Neural crest cell (in vitro differentiated cells): ENCODE measurements at places on chromosomes 16 and 17.

- DNase-seq, result no peak
Measured at GRCh38 chr17:78323826-78324390, 36.0 kb downstream of the SOCS3 start.

GRCh38 chr17:60354223-60354622 is 37.7 kb downstream of the USP32 start:
- DNase-seq, result no peak

GRCh38 chr17:17762744-17763105 is 74.1 kb downstream of the SREBF1 start:
- DNase-seq, result no peak

DNA sequence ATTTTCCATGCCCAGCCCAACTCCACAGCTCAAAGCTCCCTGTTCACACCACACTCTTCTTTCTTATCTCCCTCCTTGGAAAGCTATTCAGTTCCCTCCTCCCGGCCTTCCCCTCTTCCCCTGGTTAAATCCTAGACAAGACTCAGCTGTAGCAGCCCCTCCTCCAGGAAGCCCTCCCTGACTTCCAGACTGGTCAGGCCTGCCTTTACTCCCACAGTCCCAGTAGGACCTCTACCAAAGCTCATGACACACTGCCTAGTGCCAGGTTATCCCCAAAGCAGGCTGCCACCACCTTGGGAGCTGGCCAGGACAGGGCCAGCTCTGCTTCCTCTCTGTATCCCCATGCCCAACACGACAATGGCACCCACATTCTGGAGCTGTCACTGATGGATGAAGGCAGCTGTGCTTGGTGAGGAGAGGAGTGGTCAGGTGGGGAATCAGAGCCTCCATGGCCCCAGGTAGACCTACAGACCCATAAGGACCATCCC is 50.0 kb downstream of the BEAN1 start:
- no peak for DNase-seq

DNA sequence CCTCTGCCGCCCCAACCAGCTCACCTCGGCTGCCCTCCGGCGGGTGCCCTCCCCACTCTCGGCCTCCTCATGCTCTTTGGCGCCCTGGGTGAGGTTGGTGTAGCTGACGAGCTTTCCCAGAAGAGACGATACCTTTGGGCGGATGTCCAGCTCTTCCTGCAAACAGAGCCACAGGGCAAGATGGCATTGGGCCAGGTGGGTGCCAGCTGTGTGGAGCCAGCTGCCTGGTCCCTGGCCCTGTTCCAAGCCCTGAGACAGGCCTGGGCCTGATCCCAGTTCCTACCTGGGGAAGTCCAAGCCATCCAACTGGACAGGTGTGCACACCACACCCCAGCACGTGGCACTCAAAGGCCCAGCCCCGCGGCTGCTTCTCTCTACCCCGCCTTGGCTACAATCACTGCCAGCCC is 6.9 kb downstream of the SLC12A4 start:
- DNase-seq, result no peak

DNA sequence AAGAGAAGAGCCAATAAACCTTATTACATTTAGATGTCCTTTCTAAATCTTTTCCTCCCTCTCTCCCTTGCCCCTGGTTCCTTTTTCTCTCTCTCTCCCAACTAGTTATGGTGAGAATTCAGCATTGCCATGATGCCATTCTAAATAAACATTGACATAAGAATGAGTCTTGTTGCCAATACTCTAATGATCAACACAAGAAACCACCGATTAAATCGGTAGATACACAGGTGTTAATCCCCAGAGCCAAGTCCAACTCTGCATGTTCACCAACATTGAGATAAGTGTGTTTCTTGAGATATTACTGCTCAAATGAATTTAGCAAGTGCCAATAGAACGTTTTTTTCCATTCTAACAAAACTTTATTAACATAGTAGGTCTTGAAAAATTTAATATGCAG is 412.1 kb downstream of the KCNJ2 start:
- DNase-seq, result no peak

DNA sequence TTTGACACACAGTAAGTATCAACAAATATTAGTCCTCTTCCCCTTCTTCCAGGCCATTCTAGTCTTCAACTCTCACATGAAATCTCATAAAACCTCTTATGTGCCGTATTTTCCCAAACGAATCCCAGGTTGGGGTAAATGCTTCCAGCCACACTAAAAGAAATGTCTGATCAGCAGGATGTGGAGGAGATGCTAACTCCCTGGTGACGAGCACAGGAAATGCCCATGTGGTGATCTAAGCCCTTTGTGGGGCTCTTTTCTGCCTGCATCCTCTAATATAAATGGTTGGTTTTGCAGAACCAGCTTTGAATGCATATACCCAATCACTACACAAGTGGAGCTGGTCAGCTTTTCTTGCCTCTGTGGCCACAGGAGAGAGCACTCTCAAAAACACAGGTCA is 498.2 kb upstream of the ERCC4 start:
- DNase-seq, result no peak

- no peak for DNase-seq
Measured at GRCh38 chr16:55324285-55325079, 479 bp downstream of the IRX6 start.

- no peak for DNase-seq
Measured at GRCh38 chr17:61504697-61505096, 52.5 kb downstream of the TBX4 start.

GRCh38 chr17:77704048-77704815 is 254.3 kb upstream of the TNRC6C start:
- no peak for DNase-seq

- DNase-seq, result no peak
Measured at GRCh38 chr16:50980666-50981065, 170.4 kb downstream of the SALL1 start.

DNA sequence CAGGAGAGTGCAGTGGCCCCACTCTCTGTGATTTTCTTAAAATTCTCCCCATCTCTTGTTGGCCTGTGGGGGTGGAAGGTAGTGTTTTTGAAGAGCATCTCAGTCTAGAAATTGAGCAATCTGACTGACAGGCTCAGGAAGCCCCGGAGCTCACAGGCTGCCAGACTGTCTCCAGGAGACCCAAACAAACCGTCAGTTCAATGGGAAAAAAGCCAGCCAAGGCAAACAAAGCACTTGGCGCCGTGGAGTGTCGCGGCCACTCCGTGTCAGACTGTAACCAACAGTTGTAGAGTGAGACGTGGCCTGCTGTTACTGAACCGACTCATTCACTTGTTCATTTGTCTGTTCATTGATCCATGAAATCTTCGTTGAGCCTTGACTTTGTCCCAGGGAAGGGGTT is 33.7 kb downstream of the RGS9 start:
- DNase-seq, result no peak

DNA sequence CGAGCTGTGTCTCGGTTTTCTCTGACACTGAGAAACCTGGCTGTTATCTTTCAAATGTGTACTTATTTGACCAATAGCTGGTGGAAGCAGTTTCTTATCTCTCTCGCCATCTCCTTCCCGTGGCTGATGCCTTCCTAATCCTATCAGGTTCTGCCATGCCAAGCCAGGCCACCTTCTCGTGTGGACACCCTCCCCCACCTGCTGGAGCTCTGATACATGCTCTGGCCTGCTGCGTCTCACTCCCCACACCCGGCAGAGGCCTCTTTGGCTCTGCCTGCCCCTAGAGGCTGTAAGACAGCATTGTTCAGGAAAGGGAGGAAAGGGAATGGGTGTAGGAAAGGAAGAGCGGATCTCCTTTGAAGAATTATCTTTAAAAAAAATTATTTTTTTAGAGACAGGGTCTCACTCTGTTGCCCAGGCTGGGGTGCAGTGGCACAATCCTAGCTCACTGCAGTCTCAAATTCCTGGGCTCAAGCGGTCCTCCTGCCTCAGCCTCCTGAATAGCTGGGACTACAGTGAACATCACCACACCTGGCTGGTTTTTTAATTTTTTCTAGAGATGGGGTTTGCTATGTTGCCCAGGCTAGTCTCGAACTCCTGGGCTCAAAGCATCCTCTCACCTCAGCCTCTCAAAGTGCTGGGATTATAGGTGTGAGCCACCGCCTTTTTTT is 7.5 kb upstream of the ARMC5 start:
- no peak for DNase-seq

- no peak for DNase-seq
Measured at GRCh38 chr17:16342979-16343378, 10.3 kb downstream of the CENPV start.
